Breast epithelium (tissue), 4 donors: ENCODE measurements at places on chromosomes 7 and 10. TPM values are rescaled to one million over a fixed set of nuclear protein-coding genes. Genes with fewer than 3 reads are reported as not detected.

The MALRD1 gene
- total RNA-seq, result 2.6 TPM

The TDRD1 gene
- total RNA-seq, result under 0.01 TPM

The UPK3B gene
- total RNA-seq, result 77.9 TPM

The AQP1 gene
- total RNA-seq, result 177 TPM

The IKZF1 gene
- 21.4 TPM for total RNA-seq

The CDC14C gene
- total RNA-seq, result not detected

The ATRNL1 gene
- total RNA-seq, result 0.16 TPM

The GPR26 gene
- total RNA-seq, result not detected

The BTBD16 gene
- total RNA-seq, result not detected

The NPSR1 gene
- total RNA-seq, result not detected

The STEAP4 gene
- 73.1 TPM for total RNA-seq

The LRIT1 gene
- not detected for total RNA-seq

The IRF5 gene
- 4.6 TPM for total RNA-seq

The SFRP5 gene
- total RNA-seq, result 0.33 TPM

The MASTL gene
- total RNA-seq, result 9.3 TPM

The FRMD4A gene
- 27.5 TPM for total RNA-seq

The ELAPOR2 gene
- total RNA-seq, result 14.4 TPM

The TFR2 gene
- not detected for total RNA-seq

The SFR1 gene
- total RNA-seq, result 6.3 TPM

The GPR141 gene
- total RNA-seq, result 0.64 TPM

The HABP2 gene
- not detected for total RNA-seq

The SPDYE16 gene
- total RNA-seq, result not detected

The VAX1 gene
- total RNA-seq, result not detected

The EIF3B gene
- 111 TPM for total RNA-seq

The ATP6V0A4 gene
- total RNA-seq, result not detected

The KCND2 gene
- total RNA-seq, result 3.6 TPM

The EPHB6 gene
- total RNA-seq, result 5.2 TPM
